ENCODE measurements at places on chromosomes 5 and 9. TPM values are rescaled to one million over a fixed set of nuclear protein-coding genes. Genes with fewer than 3 reads are reported as not detected.

Gene CDH18
- 10.7 TPM for total RNA-seq

Gene LURAP1L
- 0.74 TPM for total RNA-seq

Gene SIT1
- total RNA-seq = 0.43 TPM

DNA sequence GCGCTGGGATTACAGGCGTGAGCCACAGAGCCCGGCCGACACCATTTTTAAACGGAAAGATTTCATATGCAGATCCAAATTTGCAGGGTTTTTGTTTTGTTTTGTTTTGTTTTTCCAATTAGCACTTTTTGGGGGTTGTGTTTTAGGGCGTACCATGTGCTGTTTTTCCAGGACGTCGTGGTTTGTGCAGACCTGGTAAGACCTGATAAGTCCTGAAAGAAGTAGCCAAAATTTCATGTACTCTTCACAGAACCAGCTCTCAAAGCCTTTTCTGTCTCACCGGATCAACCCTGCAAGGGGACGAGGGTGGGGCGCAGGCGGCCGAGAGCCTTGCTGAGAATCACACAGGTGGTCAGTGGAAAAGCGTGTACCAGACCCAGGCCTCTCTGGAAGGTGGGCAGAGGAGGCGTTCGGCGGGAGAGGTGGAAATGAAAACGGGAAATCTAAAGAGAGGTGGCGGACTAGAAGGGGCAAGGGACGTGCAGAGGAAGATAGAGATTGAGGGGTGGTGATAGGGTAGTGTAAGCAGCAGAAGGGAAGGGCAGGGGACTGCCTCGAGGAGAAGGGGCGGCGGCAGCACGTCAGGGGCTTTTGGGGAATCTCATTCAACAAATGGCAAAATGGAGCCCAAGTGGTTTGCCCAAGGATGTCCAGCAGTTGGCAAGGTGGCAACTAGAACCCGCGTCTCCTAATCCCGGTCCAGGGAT lies 1.1 kb upstream of the FAF2 start:
- DNase-seq = peak; percentile 32

DNA sequence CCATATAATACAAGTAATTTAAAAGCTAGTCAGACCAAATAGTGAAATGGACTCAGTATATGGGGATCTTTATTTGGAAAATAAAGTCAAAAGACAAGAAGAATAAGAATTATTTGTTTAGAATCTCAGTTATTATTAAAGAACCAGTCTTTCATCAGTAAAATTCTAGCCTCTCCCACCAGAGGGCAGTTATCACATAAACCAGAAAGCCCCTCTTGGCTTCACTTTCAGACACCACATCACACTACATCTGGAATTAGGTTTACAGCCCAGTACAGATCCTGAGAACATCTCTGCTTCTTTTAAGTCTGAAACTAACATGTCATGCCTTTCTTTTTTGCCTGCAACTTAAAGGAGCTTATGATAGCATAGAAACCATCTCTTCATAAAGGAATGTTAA lies 12.2 kb upstream of the HSPB3 start:
- DNase-seq = no peak

DNA sequence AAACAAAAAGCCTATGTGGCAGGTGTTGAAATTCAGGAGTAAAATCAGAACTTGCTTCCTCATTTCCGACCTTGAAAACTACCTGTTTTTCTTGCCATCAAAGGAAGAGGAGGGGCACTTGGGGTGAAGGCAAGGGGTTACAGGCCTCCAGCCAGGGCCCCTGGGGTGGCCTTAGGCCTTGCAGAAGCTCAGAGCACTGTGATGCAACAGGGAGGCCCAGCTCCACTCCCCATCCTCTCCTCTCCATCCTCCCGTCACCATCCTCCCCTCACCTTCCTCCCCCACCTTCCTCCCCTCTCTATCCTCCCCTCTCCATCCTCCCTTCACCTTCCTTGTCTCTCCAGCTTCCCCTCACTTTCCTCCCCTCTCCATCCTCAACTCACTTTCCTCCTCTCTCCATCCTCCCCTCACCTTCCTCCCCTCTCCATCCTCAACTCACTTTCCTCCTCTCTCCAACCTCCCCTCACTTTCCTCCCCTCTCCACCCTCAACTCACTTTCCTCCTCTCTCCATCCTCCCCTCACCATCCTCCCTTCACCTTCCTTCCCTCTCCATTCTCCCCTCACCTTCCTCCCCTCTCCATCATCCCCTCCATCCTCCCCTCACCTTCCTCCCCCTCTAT lies 111.6 kb downstream of the WNK2 start:
- DNase-seq = peak; percentile 14

GRCh38 chr5:134020188-134020587 lies 15.4 kb upstream of the VDAC1 start:
- DNase-seq = no peak

DNA sequence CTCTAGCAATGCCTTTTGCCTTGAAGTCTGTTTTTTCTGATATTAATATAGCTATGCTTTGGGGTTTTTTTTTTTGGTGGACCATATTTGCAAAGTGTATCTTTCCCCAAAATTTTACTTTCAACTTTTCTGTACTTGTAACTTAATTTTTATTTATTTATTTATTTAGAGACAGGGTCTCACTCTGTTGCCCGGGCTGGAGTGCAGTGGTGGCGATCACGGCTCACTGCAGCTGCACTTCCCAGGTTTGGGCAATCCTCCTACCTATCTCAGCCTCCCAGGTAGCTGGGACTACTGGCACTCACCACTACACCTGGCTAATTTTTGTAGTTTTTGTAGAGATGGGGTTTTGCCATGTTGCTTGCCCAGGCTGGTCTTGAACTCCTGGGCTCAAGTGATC lies 20.8 kb downstream of the PRRT1B start:
- no peak for DNase-seq

All from testis (tissue), 5 donors.